ENCODE measurements at places on chromosomes 4 and X.

DNA sequence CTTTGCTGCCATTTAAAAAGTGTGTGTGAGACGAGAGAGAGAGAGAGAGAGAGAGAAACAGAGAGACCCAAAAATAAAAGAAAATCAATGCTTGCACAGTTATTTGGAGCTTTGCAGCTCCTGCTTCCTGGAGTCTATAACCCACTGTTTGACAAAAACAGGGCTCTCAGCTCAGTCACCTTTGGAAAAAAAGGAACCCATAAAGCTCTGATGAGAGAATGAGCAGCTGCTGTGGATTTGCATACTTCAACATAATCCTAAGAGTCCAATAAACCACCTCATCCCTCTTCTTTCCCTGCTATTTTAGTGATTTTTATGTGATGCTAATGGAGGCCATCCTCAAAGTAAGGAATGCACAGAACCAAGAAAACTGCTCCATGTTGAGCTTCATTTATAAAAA is 50.3 kb downstream of the USP26 start:
- no peak for DNase-seq

GRCh38 chr4:128468123-128468989 is 180.7 kb upstream of the PGRMC2 start:
- no peak for DNase-seq

DNA sequence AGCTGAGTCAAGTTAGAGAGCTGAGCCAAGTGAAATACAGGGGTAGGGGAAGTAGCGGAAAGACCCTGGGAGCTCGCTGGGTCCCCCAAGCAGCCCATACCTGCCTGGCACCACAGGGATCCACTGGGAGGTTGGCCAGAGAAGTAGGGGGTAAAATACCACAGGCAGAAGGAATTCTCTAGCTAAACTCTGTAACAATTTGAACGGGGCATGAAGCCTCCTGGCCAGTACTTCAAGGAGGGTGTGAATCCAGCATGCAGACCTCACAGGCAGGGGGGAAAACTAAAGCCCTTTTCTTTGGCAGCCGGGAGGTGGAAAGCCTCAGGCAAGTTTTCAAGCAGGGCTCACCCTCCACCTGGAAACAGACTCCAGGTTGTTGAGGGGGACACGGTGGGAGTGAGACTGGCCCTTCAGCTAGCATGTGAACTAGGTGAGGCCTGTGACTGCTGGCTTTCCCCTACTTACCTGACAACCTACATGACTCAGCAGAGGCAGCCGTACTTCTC is 3.7 kb upstream of the UGT2A1 start:
- no peak for DNase-seq

DNA sequence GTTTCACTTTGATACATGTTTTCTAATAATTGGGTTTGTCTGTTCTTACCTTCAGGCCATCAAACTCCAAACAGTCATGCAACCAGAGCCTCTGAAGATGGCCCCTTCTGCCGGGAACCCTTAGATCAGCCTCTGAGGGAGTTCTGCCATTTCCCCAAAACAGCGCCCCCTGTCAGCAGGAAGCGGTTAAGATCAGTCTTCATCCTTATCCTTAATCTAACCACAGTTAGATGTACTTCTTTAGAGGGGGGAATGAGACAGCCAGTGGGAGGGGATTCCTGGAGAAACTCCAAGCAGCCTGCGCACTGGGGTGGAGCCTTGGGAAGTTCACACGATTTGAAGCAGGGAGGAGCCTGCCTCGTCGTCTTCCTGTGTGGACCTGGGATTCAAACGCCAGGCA is 185.4 kb downstream of the INPP4B start:
- no peak for DNase-seq

GRCh38 chr4:839675-840443 is 13.9 kb upstream of the CPLX1 start:
- DNase-seq: no peak
